Endodermal cell (in vitro differentiated cells): ENCODE measurements at places on chromosomes 2 and 18. TPM values are rescaled to one million over a fixed set of nuclear protein-coding genes. Genes with fewer than 3 reads are reported as not detected.

DNA sequence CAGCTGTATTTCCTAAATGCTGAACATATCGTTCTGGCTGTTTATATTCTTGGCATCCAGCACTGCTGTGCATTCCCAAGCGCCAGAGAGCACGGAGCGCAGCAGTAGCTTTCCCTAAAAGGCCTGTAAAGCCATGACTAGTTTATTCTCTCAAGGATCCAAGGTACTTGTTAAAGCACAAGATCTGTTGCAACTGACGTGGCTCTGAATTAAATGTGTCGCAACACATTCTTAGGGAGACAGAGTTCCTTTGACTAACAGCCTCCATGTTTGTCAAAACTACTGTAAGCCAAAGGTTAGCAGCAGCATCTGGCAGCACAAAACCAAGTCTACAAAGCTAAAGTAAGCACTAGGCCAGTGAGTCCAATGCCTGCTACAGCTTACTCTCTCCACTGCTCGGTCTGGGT is 188.6 kb upstream of the FN1 start:
- no peak for DNase-seq

DNA sequence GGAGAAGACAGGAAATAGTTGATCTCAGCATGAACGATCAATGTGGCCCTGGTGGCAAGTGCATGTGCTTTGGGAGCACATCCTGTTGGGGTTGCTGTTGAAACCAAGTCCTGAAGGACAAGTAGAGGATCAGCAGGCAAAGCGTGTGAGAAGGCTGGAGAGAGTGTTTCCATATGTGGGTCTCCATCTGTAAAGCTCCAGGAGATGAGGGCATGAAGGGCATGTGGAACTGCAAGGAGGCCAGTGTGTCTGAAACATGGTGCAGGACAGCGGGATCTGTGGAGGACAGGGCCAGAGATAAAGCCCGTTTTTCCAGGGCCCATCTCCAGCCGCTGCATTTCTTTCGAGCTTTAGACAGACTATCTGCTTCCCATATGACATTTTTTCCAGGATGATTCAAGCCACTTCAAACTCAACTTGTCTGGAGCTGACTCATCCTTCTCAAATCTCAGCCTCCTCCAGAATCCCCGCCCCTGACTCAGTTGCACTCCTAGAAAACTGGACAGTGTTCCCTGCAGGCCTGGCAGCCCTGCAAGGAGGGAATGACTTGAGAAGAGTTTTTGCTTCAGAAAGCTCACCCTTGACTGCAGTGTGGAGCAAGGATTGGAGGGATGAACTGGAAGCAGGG is 226.1 kb downstream of the VAPA start:
- no peak for DNase-seq

Gene CXCR1
- total RNA-seq = not detected in 2 replicates

GRCh38 chr2:120856421-120856862 is 120.8 kb downstream of the GLI2 start:
- DNase-seq = peak; percentile 89

Gene SLC19A3
- total RNA-seq = 0.68 and 0.86 TPM in 2 replicates

GRCh38 chr2:192051533-192051932 is 143.2 kb downstream of the TMEFF2 start:
- no peak for DNase-seq

Gene MC2R
- total RNA-seq = not detected in 3 replicates

Gene MEIS1
- total RNA-seq = 2.3 and 4.0 TPM in 2 replicates

DNA sequence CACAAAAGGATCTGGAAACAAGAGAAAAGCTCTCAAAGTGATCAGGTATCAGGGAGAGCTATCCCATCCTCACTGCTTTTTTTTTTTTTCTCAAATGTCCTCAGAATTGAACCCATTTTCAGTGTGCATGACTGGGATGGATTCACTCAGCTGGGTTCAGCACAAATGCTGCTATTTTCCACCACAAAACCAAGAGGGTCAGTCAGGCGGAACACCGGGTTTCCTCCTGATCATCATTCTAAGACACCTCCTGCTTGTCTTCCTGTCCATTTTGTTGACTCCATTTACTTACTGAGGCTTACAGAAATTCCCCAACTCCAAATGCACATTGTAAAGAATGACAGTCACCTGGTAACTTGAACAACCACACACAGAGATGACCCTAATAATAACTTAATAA is 39.9 kb downstream of the CYRIA start:
- no peak for DNase-seq

GRCh38 chr2:118732432-118732831 is 115.0 kb downstream of the EN1 start:
- DNase-seq = no peak

DNA sequence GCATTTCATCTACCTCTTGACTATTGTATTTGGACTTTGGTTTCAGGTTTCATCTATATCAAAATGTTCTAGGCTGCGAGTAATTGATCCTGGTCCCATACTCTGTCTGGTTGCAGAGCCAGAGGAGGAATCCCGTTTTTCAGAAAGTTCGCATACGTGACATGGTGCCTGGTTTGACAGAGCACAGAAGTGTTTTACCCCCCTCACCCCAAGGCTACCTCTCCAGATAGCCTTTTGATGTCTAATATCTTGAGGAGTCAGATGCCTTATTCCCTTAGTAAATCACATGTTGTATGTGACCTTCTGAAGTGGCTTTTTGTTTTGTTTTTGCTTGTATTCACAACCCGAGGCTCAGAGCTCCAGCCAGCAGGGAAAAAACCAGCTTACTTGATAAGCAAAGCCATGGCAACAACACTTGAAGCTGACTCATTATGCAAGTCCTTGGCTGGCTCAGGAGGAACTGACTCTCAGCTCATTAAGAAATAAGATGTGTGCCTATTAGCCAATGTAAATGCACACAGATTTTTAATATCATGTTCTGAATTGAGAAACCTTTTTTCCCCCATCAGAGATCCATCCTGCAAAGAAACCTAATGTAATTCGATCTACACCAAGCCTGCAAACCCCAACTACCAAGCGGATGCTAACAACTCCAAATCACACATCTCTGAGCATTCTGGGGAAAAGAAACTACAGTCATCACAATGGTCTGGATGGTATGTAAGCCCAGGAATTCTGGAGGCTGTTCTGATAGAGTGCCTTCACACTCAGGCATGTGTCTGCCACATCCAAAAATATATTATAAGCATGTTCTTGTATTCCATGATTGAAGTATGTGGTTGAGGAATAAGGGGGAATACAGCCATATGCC is 41.4 kb downstream of the OXER1 start:
- peak; percentile 74 for DNase-seq
